ENCODE measurements at places on chromosomes 7 and 10.

GRCh38 chr7:1290026-1290678 is 57.5 kb downstream of the UNCX start:
- peak; percentile 46 for DNase-seq

DNA sequence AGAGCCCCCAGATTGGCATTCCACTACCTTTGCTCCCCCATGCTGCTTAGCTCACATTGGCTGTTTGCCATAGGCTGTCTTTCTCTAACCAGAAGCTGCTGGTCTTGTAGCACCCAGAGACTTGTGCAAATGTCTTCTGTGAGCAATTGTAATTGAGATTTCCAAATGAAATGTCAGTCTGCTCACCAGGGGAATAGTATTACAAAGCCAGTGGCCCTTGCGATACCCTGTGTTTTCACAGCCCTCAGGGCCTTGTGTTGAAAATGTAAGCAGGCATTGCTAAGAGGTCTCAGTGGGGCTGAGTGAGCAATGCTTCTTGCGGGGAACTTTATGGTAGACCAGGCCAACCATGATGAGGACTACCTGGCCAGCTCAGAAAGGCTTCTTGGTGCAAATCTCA is 746.5 kb downstream of the LRMDA start:
- no peak for DNase-seq

DNA sequence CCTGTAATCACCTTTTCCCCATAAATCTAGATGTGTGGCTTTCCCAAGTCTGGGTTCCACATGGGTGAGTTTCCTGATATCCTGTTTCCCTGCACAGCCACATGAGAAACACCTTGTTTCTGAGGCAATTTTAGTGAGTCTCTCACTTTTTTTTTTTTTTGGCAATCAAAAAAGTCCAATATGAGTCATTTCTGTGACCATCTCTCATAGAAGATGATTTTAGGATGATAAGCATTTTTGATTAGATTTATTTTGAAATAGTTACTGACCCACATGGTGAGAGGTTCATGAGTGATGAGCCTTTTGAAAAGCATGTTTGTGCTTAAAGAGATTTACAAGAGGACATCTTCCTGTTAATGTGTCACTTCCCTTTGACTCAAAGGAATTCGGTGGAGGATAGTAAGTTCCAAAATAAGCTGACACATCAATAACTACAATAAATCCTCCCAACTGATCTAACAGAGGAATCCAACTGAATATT is 464.0 kb downstream of the INHBA start:
- DNase-seq, result no peak

DNA sequence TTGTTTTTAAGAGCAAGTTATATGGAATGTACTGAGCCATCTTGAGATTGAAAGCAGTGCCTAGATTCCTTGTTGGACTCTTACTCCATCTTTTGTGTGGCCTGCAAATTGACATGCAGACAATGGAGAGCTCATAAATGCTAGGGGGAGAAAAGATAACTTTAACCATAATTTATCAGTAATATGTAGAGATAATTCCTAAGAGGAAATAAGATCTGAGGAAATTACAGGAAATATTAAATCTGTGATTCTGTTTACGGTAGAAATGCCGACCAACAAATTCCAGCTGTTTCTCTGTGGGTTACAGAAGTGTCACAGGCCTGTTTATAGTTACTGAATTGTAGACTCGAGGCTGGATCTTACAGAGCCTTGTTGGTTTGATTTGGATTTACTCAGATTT is 348.0 kb downstream of the SUGCT start:
- no peak for DNase-seq

DNA sequence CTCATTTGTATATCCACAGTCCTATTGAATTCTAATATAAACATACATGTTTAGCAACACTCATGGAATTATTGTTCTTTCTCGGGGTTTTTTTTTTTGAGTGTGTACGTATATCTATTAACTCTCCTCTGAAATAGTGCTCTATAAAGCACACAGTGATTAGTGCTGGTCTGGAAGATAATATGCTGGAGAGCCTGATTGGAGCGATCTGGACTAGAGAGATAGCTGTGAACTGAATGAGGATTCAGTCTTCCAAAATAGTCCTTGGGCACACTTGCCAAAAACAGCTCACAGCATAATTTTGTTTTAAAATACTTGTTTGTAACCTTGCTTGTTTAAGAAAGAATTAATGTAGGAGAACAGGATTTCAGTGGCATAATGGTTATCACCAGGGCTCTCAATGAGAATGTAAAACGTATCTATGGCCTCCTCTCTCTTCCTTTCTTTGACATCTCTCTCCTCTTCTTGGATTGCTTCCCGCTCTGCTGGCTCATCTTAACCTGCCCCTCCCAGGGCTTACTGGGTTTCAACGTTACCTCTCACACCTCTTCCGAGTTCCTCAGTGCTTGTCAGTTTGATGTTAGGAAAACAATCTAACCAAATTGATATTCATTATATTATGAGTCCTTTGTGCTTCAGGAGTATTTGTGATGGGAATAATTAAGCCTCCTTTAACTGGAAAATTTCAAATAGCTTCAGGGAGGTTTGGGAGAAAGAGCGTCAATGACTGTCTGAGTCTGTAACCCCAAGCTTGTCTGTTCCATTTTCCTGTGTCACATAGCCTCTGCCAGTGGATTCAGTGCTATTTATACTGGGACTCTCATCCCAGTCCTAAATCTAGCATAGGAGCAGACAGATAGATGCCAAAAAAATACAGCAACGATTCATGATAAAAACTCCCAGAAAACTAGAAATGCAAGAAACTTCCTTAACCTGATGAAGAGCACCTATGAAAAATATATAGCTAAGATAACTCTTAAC is 16.2 kb upstream of the AGK start:
- no peak for DNase-seq

DNA sequence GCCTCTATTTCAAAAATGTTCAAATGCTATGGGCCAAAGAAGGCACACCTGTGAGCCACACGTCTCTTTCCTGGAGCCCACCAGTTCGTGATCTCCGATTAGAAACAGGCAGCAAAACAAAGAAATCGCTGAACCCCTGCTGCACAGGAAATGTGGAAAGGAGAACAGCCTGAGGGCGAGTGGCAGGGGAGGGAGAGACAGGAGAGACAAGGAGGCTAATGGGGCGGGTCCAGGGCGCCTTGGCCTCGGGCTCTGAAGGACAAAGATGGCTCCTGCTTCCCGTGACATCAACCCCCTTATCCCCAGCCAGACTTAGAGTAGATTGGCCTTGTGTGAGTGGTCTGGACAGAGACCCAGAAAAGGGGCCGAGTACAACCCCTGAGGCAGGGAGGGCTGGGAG is 62.4 kb upstream of the DOCK1 start:
- DNase-seq, result no peak

DNA sequence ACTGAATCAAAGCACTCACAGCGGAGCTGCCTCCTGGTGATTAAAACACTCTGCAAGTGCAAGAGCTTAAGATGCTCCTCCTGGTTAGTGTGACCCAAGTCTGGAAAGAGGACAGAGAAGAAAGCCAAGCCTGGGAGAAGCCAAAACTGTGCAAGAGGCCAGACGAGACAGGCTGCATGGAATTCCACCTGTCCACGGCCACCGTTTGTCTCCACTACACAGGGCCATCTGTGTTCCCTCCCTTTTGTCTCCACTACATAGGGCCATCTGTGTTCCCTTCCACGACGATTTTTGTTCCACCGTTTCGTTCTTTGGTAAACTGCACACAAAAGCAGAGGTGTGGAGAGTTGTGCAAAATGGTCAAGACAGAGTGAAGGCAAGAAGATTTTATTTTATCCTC is 233.0 kb downstream of the DIP2C start:
- DNase-seq, result no peak

- no peak for DNase-seq
Measured at GRCh38 chr7:47056731-47057130, 525.2 kb downstream of the TNS3 start.
